ENCODE measurements at places on chromosomes 2 and 18. TPM values are rescaled to one million over a fixed set of nuclear protein-coding genes. Genes with fewer than 3 reads are reported as not detected.

DNA sequence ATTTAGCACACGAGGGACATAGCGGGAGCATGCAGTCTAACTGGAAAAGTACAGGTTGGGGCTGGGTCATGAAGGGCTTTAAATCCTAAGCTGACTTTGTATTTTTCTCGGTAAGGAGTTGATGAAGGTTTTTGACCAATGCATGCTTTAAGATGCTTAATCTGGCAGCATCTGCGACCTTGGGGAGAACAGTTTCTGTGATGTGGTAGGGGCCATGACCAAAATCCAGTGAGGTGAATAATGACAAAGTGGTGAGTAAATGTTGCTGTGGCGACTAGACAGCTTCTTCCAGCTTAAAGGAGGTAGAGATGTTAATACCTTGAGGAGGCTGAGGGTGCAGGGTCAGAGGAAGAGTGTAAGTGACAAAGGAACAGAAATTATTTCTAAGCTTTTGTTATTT lies 174.6 kb upstream of the ALPP start:
- DNase-seq, result no peak

- DNase-seq, result no peak
Measured at GRCh38 chr2:10309286-10309685, 6.6 kb downstream of the HPCAL1 start.

DNA sequence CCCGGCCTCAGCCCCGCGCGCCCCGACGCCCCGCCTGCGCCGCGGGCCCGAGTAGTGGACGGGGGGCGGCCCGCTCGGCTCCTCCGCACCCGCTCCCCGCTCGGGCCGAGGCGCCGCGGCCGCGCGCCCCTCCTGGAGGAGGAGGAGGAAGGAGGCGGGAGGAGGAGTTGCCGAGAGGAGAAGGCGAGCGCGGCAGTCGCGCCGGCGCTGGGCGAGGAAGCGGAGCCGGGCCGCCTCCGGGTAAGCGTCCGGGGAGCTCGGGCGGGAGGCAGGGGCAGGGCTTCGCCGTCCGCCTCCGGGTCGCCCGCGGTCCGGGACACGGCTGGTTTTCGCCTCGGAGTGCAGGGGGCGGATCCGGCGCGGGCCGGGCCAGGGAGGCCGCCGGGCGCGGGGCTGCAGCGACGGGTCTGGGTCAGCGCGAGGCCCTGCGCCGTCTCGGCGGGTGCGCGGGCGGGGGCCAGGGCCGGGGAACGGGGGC lies at the start of gene SOCS6:
TSS of gene SOCS6 (plus strand) at position 195 of the 478 bp plus-strand sequence. CDS start 35,624 bp downstream, outside the sequence.
- peak; percentile 87 for DNase-seq

- DNase-seq, result no peak
Measured at GRCh38 chr2:199461711-199462346, 4.1 kb upstream of the SATB2 start.

DNA sequence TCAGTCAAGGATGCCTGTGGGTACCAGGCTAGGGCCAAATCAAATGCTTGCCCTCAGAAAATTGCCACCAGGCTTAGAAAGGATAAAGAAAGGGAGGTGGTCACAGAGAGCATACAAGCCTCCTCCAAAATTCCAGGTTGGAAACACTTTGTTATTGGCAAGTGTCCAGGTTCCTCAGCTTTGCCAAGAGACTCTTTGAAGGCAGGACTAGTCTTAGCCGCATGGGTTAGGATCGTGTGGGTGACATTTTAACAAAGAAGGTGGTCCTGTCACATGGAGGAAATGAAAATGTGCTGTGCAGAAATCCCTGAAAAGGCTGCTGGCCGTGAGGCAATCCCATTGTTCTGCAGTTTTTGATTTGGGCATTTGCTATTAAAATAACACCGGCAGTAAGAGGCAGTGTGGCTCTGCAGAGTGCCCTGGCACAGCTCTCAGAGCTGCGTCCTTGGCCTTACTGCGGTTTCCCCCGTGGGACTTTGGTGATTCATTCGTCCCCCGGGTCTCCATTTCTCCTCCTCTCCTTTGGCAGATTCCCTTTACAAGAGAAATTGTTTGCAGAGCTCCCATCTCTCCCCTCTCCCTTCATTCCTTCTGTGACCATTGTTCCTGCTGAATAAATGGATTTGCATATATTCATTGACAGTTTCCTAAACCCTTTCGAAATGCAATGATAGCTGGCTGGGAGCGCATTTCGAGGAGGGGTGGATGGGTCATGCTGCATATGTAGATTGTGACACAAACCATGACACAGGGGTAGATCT lies 187.3 kb downstream of the VAPA start:
- no peak for DNase-seq

DNA sequence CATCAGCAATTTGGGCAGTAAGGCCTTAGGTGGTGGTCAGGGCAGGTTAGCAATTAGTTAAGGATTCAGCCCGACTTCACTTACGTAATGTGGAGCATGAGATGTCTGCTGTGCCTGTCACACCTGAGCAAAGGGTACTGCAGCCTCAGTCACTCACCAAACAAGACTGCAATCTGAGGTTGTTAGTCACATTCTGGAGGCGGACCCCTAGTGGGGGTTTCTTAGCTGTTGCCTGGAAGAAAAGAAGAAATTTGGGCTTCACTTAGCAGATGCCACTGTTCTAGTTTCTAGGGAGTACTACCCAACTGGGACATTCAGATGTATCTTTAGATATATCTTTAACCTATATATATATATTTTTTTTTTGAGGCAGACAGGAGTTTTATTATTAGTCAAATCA lies 529.9 kb downstream of the SLC4A3 start:
- no peak for DNase-seq

GRCh38 chr2:18309188-18309587 lies 251.3 kb downstream of the RDH14 start:
- DNase-seq, result no peak

Gene SERPINB2
- not detected for total RNA-seq

DNA sequence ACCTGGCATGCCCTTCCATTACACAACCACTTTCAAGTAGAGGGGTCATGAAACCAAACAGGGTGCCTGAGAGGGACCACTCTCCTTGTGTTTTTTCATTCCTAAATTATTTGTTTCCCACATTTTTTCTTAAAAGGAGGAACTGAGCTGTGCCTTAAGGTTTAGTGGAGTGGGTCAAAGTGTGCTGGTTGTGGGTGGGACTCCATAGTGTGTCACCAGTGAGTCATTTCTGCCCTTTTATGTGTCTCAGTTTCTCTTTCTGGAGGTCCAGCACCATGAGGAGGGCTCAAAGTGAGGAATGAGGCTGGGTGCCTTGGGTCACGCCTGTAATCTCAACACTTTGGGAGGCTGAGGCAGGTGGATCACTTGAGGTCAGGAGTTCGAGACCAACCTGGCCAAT lies 37.8 kb downstream of the COMMD1 start:
- no peak for DNase-seq

- no peak for DNase-seq
Measured at GRCh38 chr18:3794537-3795348, 344.8 kb downstream of the TGIF1 start.

Gene SCTR
- total RNA-seq, result not detected
